ENCODE measurements at places on chromosomes 2 and 18. TPM values are rescaled to one million over a fixed set of nuclear protein-coding genes. Genes with fewer than 3 reads are reported as not detected.

DNA sequence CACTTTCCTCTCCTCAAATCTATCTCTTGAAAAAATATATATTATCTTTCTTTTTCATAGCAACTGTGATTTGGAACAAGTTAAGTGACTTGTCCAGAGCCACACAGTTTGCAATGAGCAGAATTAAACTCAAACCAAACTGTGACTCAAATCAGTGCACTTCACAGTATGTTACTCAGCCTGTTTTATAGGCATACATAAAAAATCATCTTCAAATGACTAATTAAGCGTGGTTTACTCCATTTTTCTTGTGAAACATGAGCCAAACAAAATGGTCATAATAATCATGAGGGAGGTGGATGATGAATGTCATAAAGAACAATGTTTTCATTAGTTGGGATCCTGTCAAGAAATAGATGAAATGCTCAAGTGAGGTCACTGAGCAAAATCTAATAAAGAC is 6.1 kb upstream of the CCDC178 start:
- DNase-seq, result no peak

GRCh38 chr2:195162194-195162593 is 494.8 kb upstream of the SLC39A10 start:
- no peak for DNase-seq

- DNase-seq, result peak; percentile 83
Measured at GRCh38 chr2:188293601-188294351, 2.1 kb downstream of the GULP1 start.

GRCh38 chr2:226747288-226747687 is 52.3 kb downstream of the IRS1 start:
- DNase-seq, result no peak

GRCh38 chr18:11040823-11041656 is 108.3 kb downstream of the PIEZO2 start:
- DNase-seq, result no peak

DNA sequence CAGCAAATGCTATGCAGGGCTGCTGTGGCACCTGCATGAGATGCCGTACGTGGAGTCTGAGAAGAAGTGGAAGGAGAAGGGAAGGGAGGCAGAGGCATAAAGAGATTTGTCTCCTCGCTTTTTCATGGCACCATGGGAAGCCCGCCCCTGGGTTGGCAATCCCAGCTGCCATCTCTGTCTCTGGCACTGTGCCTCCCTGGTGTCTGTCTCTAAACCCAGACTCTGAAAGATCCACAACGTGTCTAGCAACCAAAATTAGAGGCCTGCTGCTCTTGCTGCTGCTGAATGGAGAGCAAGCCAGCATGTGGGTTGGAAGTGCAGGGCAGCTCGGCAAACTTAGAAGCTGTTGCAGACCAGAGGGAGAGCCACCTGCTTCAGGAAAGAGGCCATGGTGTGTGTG is 53.1 kb downstream of the INO80C start:
- no peak for DNase-seq

GRCh38 chr2:120656273-120656950 is 79.3 kb upstream of the GLI2 start:
- no peak for DNase-seq

GRCh38 chr2:10507106-10507505 is 59.0 kb upstream of the ODC1 start:
- DNase-seq, result peak; percentile 33

DNA sequence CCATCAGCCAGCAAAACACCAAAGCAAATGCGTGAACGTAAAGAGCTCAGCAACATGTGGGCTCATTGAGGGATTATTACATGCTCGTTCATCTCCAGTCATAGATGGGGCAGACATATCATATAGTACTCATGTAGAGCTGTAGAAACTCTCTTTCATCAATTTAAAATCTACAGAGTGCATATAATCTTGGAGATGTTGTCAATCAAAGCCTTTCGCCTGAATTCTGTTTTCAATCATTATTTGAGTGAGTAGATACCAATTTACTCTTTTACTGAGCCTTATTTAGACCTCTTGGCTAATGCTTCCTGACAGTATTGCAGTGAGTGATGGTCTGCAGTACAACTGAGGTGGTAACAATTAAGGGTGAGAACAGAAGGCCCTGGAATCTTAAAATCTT is 7.0 kb downstream of the RIT2 start:
- DNase-seq, result no peak

GRCh38 chr2:54574107-54574859 is 118.2 kb downstream of the SPTBN1 start:
- DNase-seq, result no peak

GRCh38 chr2:144378551-144378950 is 141.4 kb downstream of the ZEB2 start:
- DNase-seq, result no peak

DNA sequence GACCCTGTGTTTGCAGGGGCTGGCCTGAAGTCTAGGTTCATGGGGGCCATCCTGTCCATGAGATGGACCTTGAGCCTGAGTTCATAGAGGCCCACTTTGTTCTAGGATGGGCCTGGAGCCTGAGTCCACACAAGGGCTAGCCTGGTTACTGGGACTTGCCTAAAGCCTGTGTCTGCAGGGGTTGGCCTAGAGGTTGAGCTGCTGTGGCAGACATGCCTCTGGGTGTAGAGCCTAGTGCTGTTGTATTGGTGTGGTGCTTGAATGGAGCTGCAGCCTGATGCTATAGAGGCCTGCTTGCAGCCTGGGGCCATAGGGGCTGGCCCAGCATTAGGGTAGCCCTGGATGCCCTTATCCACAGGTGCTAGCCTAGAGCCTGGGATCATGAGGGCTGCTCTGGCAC is 23.9 kb upstream of the RASGRP3 start:
- no peak for DNase-seq

- no peak for DNase-seq
Measured at GRCh38 chr2:25592766-25593292, 80.5 kb downstream of the DTNB start.

DNA sequence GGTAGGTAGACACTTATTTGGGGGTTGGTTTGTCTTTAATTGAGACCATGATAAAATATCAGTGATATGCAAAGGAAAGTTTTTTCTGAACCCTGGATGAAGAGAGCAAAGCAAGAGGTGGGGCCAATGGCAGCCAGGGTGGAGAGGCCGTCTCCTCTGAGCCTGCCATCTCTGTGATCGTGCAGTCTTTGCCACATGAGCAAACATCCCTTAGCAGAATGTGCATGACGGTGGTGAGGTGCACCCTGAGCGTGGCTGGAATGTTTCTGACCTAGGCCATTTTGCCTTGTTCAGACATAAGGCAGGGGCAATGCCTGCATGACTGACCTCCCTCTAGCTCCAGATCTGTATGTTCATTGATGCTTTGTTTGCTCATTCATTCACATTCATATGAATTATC is 6.0 kb downstream of the NCK2 start:
- DNase-seq, result no peak

DNA sequence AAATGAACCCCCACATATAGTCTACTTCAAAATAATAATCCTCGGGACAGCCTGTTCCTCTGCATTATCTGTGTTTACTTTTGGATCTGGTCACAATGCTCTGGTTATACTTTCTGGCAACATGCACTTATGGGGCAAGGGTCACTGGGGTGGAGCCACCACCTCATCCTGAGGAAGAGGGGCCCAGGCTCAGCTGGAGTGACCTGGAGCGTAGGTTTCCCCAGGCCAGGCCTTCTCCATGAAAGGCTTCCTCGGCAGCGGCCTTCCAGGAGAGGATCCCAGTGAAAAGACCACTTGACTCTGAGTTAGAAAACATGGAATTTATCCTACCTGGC is 237.4 kb downstream of the SETBP1 start:
- DNase-seq, result no peak

GRCh38 chr2:198657512-198658121 is 800.1 kb downstream of the SATB2 start:
- DNase-seq, result no peak

GRCh38 chr2:63796366-63796765 is 45.3 kb upstream of the UGP2 start:
- DNase-seq, result no peak

DNA sequence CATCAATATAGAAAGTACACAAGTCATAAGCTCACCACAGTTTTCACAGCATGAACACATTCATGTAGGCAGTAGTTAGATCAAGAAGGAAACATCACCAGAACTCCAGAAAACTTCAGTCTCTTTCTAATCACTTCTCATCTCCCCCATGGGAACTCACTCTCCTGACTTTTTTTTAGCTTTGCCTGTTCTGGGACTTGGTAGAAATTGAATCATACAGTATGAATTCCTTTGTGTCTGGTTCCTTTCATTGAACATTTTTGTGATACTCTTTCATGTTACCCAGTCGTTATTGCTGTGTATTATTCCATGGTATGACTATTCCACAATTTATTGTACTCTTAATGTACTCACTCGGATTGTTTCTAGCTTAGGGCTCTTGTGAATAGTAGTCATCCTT is 160.2 kb downstream of the TAF4B start:
- DNase-seq, result no peak

GRCh38 chr2:238510911-238511613 is 84.3 kb downstream of the ASB1 start:
- no peak for DNase-seq

DNA sequence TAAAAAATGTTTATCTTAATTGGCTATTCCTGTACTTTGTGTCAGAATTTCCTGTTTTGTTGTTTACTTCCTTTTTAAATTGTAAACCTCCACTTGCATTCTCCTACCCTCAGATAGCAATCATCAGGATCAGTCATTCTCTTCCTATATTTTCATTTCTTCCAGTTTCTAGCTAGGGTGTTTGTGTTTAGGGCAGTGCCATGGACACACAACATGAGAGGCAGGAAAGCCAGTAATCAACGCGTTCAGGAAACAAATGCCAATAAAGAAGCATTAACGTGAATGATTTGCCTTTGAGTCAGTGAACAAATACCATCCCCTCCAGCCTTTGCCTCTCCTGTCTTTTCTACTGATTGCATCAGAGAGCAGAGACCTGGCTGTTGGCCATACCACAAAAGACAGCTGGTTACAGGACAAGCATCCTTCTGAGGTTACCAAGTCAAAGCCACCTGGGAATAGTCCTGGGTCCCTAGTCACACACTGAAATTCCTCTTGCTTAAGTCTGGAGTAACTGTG is 56.7 kb upstream of the FHL2 start:
- peak; percentile 88 for DNase-seq

Gene SPHKAP
- total RNA-seq, result not detected

Gene PLCL1
- total RNA-seq, result not detected

Gene PTPRM
- total RNA-seq, result 68.3 TPM

Gene ZNF385B
- not detected for total RNA-seq

Gene COBLL1
- total RNA-seq, result 10.6 TPM

Gene SERPINB11
- not detected for total RNA-seq

Gene KCNG2
- total RNA-seq, result not detected

Gene OXER1
- not detected for total RNA-seq

Gene SLC40A1
- total RNA-seq, result not detected

Gene EGR4
- total RNA-seq, result not detected

Gene SP140
- total RNA-seq, result 2.2 TPM

Gene ITGA4
- total RNA-seq, result 80.0 TPM

All from SJSA1 (cell line).